ENCODE measurements at places on chromosomes 13 and 19.

GRCh38 chr13:94479616-94480015 is at the start of gene DCT:
TSS of gene DCT (minus strand) at chr13:94479682. CDS start at chr13:94479255, 427 bp downstream.
- no peak for DNase-seq

- DNase-seq, result no peak
These were observed 228.4 kb upstream of the UFM1 start for GRCh38 chr13:38121267-38121666.

GRCh38 chr13:100811024-100811865 is 136.7 kb upstream of the TMTC4 start:
- no peak for DNase-seq

DNA sequence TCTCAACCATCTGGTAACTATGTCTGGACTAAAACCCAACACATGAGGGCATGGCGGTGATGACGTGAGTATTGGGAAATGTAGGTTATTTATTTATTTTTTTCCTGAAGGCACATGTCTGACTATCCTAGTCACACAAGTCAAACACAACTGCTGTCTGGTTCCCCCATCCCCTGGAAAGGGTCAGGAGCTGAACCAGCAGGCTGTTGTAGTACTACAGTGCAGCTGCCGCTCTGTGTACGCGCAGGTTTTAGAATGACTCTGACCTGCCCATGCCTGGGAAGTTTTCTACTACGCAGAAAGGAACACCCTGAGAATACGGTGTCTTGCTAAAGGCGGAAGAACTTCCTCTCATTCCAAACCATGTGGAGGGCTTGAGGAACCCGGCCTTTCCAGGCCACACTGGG is 1.2 kb downstream of the SLC7A1 start:
- DNase-seq, result peak; percentile 37

- peak; percentile 53 for DNase-seq
These were observed 8.1 kb downstream of the NKPD1 start for GRCh38 chr19:45152504-45153338.

All from naive thymus-derived CD8-positive, alpha-beta T cell (primary cell).